ENCODE measurements at places on chromosomes 4 and X.

DNA sequence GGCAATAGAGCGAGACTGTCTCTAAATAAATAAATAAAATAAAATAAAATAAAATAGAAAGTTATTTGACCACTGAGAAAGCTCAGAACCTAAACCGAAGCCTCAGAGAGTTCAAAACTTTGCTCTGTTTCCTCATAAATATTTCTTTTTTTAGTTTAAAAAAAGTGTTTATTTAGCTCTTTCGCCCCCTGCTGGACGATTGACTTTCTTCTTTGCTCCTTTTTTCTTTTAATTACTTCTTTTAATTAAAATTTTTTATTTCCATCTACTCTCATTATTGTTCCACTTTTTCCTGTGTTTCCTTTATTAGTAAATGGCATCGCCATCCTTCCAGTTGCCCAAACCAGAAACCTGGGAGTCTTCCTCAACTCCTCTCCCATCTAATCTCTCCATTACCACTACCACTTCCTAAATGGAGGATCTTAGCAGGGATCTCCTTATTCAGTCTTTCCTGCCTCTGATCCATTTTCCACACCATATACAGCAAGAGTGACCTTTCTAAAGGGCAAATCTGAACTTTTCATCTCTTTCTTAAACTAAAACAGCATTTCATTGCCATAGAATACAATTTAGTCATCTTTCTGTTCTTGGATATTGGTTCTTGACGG lies 728 bp upstream of the IL13RA2 start:
- peak; percentile 4 for DNase-seq

GRCh38 chr4:7430965-7431695 lies 3.6 kb downstream of the PSAPL1 start:
- no peak for DNase-seq

DNA sequence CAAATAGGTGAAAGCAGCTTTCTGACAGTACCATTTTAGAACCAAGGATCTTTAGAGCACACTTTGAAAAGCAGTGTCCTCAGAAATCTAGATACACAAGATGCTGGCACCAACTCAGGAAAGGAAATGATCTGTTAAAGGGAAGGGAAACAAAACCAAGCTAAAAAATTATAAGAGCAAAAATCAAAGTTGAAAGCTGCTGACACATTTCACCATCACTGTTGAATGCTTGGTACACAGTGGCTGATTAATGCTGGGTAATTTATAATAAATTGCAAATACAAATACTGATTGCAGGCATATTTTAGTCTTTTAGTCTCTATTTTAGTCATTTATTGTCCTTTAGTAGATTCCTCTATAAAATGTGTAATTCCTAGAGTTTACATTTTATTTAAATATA lies 1540.1 kb upstream of the PCDH10 start:
- DNase-seq, result no peak

- DNase-seq, result no peak
Measured at GRCh38 chrX:107777536-107777832, at the start of gene NCBP2L. Gene NCBP2L, plus strand, starts transcription at chrX:107777733. Its CDS starts 16,488 bp downstream, at chrX:107794221.

DNA sequence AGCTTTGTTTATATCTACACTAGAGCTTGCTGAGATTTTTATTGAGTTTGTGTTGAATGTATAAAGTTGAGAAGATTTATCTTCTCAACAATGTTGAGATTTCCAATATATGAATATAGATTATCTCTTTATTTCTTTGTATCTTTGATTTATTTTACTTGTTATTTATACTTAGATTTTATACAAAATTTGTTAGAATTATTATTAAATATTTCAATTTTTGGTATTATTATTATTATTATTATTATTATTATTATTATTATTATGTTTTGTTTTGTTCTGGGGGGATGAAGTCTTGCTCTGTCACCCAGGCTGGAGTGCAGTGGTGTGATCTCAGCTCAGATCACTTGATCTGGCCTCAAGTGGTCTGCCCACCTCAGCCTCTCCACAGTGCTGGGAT lies 322.5 kb downstream of the PPARGC1A start:
- DNase-seq, result no peak

DNA sequence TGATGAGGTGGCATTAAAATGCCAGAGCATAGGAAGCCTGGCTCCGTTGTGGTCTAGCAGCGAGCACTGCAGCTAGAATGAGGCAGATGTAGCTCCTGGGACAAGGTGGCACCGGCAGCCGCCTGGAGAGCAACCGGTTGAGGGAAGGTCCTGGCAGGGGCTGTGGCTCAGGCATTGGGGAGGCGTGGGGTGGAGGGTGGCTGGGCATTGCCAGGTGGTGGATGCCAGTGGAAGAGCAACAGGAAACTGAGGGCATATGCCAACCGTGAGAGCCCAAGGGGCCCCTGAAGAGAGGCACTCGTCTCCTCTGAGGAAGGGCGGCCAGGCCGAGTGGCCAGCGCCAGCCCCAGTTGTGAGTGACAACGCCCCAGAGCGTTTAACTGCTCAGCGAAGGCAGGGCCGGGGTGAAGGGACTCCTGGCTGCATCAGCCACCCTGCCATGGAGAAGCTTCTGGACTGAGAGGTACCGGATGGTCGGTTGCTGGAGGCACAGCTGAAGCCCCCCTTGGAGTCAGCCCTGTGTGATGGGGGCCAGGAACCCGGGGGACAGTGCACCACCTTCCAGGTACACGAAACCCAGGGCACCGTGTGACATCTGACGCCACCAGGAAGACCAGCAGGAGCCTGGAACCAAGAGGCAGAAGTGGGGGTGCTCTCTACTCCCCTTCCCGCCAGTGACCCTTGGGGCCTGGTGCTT lies 13.2 kb upstream of the PDE6B start:
- no peak for DNase-seq

DNA sequence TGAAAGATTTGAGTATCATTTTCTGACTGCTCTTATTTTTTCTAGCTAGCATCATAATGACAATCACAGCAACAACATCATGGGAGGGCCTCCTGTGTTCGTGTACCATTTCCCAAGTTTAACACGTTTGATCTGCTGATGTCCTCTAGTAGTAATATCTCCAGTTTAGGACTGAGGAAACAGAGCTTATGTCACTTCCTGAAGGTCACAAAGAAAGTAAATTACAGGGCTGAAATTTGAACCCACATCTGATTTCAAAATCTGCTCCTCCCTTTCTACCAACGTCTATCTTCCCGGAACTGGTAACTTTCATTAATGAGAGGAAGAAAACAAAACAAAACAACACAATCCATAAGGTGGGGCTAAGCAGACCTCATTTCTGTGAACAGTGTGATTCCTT lies 302.7 kb downstream of the PACRGL start:
- no peak for DNase-seq

DNA sequence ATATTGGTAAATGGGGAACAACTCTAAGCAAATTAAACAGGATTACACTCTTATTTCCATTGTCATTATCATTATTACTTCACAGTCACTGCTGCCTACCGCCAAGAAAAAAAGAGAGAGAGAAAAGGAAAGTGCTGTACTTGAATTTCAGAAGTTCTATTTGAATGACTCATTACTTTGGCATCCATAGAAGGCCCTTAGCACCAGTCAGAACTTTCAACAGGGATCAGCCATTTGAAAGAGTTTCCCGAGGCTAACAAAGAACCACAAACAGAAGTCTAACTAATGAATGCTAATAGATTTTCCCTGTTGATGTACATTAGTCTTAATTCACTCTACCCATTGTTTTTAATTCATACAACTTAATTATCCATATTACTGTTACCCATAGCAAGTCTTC lies 116.3 kb downstream of the SHROOM4 start:
- no peak for DNase-seq

- no peak for DNase-seq
Measured at GRCh38 chr4:14943749-14944148, 58.5 kb upstream of the CPEB2 start.

DNA sequence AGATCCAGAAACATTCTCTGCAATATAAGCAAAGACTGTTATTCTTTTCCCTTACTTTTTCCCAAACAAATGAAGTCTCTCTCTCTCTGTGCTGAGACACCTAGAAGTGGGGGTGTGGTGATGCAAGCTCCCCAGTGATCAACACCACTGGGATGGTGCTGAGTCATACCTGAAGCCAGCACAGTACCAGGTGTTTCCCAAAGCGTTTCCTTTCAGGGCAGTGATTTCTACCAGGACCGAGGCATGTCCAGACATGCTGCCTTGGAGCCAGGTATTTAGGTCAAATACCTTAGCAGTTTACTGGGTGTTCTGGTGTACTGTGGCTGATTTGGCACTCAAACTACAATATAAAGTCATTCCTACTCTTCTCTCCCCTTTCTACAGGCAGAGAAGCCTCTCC lies 726.5 kb downstream of the FAM133A start:
- DNase-seq, result no peak

DNA sequence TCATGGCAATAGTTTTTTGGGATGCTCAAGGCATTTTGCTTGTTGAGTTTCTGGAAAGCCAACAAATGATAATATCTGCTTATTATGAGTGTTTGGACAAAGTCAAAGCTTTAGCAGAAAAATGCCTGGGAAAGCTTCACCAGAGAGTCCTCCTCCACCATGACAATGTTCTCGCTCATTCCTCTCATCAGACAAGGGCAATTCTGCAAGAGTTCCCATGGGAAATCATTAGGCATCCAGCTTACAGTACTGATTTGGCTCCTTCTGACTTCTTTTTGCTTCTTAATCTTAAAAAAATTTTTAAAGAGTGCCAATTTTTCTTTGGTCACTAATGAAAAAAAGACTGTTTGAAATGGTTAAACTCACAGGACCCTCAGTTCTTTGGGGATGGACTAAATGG lies 136.3 kb downstream of the UBE2K start:
- no peak for DNase-seq

DNA sequence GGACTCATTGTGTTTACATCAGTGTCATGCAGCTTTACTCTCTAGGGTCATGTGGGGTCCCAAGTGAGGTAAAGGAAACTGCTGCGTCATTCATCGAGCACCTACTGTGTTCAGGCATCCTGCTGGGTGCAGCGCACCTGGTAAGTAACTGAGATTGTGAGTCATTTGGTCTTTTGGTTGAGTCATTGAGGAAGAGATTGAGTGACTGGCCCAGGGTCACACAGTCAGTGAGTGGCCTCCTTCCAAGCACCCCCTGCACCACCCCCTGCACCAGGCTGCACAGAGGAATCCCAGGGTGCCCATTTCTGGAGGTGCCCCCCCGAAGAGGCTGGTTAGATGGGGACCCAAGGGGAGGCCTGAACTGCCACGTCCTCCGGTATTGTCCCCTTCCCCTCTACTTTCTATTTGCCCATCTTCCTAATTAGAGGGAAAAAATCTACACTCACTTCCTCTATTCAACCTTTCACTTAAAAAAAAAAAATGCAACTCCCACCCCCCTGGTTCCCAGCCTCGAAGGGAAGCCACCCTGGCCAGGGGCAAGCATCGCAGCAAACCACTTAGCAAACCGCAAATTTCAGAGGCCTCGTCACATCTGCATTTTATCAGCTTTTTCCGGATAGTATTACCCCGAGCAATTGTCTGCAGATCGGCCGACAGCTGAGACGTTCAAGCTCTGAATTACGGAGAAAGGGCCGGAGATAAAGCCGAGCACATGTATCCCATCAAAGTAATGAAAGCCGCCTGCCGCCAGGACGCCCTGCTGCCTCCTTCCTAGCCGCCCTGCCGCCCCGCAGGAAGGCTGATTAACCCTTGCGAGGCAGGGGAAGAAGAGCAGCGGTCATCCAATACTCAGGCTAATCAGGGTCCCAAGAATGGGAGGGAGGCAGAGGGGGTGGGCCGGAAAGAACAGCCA lies 96.3 kb upstream of the MSX1 start:
- peak; percentile 83 for DNase-seq

- DNase-seq, result peak; percentile 31
Measured at GRCh38 chrX:54043541-54044125, 640 bp downstream of the PHF8 start.

- DNase-seq, result no peak
Measured at GRCh38 chrX:16633754-16634153, 16.2 kb upstream of the S100G start.

GRCh38 chr4:174260099-174260498 lies 23.4 kb downstream of the FBXO8 start:
- no peak for DNase-seq

DNA sequence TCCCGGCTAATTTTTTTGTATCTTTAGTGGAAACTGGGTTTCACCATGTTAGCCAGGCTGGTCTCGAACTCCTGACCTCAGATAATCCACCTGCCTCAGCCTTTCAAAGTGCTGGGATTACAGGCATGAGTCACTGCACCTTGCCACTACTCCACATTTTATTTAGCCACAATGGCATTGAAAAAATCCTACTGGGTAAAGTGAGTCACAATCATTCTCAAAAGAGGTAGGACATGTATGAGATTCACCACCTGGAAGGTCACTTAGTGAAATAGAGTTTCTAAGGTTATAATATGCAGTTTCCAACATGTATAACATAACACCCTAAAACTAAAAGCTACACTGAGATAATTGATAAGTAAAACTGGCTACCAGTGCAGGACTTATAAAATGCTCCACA lies 159.2 kb downstream of the BTC start:
- DNase-seq, result no peak

DNA sequence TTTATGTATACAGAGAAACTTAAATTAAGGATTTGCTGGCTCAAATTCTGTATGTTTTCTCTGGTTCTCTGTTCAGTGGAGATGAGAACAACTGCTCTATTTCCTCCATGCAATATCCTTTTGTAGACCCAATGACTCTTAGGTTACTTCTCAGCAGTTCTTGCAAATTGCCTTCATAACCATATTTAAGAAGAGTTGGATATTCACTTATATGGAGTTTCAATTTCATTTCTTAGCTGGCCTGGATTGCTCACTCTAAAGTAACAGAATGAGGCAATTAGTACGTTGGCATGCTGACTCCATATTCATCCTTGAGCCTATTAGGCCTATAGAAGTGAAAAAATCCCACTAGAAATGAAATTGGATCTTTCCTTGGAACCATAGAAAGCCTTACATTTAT lies 93.6 kb downstream of the DOCK11 start:
- DNase-seq, result no peak

- DNase-seq, result no peak
Measured at GRCh38 chr4:169565606-169566005, 46.8 kb downstream of the NEK1 start.

GRCh38 chrX:110836451-110836850 lies 40.8 kb upstream of the CHRDL1 start:
- DNase-seq, result no peak

GRCh38 chr4:8023696-8024033 lies 84.0 kb upstream of the AFAP1 start:
- no peak for DNase-seq

DNA sequence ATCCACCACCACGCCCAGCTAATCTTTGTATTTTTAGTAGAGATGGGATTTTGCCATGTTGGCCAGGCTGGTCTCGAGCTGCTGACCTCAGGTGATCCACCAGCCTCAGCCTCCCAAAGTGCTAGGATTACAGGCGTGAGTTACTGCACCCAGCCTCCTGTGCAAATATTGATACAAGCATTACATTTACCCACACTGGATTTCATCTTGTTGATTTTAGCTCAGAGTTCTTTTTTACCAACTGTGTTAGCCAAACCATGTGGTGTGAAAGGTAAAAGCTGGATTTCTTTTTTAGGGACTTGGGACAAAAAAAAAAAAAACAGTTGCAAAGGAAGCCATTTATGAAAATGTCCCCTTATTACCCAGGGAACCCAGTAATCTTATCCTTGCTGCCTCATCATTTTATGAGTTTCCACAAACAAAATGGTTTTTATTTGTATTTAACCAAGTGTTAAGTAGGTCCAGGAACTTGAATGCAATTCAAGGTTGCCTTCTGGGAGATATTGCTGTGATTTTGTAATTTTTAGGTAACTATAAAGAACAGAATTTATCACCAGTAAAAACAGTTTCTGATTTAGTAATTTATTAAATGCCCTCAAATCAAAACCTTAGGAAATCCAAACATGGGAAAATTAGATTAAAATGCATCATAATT lies 202.5 kb downstream of the PALLD start:
- no peak for DNase-seq

GRCh38 chrX:148915474-148915873 lies 415.1 kb downstream of the AFF2 start:
- DNase-seq, result no peak
